ENCODE measurements at places on chromosomes 4 and X. TPM values are rescaled to one million over a fixed set of nuclear protein-coding genes. Genes with fewer than 3 reads are reported as not detected.
A peak's percentile ranks its signal among the peaks of the same experiment; 100 is the strongest.

Gene XK
- not detected for total RNA-seq

Gene MSANTD1
- 0.88 TPM for total RNA-seq

GRCh38 chr4:1035510-1035909 is 24.1 kb downstream of the FGFRL1 start:
- DNase-seq = peak; percentile 34

Gene KLB
- not detected for total RNA-seq

GRCh38 chr4:157221895-157222770 is 1.6 kb downstream of the GRIA2 start:
- peak; percentile 11 for DNase-seq

Gene USP51
- 0.97 TPM for total RNA-seq

Gene FGFBP2
- not detected for total RNA-seq

GRCh38 chr4:4377732-4378460 is 9.0 kb upstream of the NSG1 start:
- DNase-seq = no peak

Gene SPIN3
- 6.3 TPM for total RNA-seq

Gene HHIP
- total RNA-seq = 971 TPM

Gene TKTL2
- total RNA-seq = not detected

DNA sequence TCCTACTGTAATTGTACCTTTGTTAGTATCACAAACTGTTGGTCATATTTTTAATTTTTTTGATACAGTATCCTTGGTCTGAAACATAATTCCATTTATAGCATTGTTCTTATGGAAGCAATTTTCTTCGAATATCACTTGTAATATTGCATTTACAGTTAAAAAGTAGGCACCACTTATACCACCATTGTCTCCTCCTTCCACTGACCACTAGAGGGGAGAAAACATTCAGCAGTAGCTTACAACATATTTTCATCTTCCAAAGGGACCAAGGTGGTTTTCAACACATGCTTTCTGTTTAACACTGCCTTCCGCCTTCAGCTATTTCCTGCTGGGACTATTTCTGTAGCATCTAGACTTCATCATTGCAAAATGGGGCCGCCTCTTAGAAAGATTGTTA is 146.2 kb downstream of the COL4A6 start:
- DNase-seq = no peak

Gene LONRF3
- total RNA-seq = 13.3 TPM

- DNase-seq = no peak
These were observed 20.9 kb downstream of the HMGB3 start for GRCh38 chrX:151004085-151004484.

Gene TREX2
- 1.9 TPM for total RNA-seq

Gene DOCK11
- 0.86 TPM for total RNA-seq

- no peak for DNase-seq
These were observed 677.4 kb upstream of the NDST4 start for GRCh38 chr4:115790812-115791211.

GRCh38 chrX:111585337-111585736 is 73.9 kb downstream of the SERTM2 start:
- DNase-seq = no peak

Gene SMIM20
- 19.2 TPM for total RNA-seq

DNA sequence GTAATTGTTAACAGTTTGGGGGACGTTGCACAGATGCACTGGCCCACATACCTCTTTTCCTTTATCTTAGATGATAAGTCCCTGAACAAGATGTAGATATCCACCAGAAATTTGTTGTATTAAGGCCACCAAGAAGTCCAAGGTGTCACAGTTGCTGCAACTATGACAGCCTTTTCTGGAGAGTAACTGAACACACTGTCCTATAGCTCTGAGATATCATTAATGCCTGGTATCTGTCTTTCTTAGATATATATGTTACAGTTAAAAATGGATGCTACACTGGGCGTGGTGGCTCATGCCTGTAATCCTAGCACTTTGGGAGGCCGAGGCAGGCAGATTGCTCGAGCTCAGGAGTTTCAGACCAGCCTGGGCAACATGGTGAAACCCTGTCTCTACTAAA is 77.8 kb upstream of the PRDX4 start:
- DNase-seq = no peak

Gene GUCY1B1
- total RNA-seq = 7.0 TPM

Gene SFRP2
- not detected for total RNA-seq

Gene F8A3
- total RNA-seq = 9.7 TPM

GRCh38 chrX:153410888-153411254 is 401 bp upstream of the ZFP92 start:
- DNase-seq = no peak

GRCh38 chrX:53605004-53605403 is 81.5 kb downstream of the HUWE1 start:
- peak; percentile 85 for DNase-seq

Gene PCSK1N
- not detected for total RNA-seq

Gene NEIL3
- total RNA-seq = 6.9 TPM

All from endothelial cell of umbilical vein (primary cell).